ENCODE measurements at places on chromosomes 6 and 20.

- DNase-seq, result peak; percentile 87
These were observed 36.4 kb upstream of the HLA-C start for GRCh38 chr6:31308050-31308844.

DNA sequence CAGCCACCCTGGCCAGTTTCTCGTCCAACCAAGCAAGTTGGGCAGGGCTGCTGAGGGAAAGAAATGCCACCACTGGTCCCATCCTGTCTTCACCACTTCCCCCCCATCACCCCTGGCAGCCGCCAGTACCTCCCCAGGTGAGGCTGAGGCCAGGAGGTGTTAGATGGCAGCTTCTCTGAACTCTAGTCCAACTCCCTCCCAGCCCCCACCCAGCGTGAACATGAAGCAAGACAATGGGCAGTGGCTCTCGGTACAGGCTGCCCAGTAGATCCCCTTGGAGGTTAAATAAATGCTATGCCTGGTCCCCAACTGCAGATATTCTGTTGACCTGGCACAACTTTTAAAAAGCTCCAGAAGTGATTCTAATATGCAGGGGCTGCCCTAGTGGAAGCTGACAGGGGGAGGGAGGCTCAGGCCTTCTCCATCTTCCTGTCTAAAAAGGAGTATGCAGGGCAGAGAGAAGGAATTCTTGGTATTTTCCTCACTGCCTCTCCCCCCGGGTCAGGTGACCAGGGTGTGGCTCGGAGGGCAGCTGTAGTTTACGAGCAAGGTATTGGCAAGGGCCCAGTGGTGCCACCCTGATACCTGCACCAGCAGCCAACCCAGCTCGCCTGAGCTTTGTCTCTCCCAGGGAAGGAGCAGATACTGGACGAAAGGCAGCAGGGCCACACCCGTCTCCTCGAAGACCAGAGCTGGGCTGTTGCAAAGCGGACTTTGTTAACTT is 25.7 kb downstream of the KCNK5 start:
- no peak for DNase-seq

DNA sequence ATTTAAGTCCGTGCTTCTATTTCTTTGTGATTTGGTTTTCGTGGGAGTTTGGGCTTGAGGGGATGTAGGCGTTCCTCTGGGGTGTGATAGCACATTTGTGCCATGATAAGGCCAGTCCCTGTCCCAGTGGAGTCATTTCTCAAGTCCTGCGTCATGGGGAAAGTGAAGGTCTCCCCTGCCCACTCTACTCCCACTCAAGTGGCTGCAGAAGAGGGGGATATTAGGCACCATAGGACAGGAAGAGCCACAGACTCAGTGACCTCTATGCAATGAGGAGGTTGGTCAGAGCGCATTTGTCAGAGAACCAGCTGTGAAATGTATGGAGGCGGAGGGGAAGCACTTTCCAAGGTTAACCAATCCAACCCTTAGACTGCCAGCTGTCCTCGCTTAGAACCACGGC is 51.9 kb upstream of the EDN1 start:
- DNase-seq, result peak; percentile 57

- DNase-seq, result no peak
These were observed 73.0 kb upstream of the SYNJ2 start for GRCh38 chr6:157908369-157909281.

DNA sequence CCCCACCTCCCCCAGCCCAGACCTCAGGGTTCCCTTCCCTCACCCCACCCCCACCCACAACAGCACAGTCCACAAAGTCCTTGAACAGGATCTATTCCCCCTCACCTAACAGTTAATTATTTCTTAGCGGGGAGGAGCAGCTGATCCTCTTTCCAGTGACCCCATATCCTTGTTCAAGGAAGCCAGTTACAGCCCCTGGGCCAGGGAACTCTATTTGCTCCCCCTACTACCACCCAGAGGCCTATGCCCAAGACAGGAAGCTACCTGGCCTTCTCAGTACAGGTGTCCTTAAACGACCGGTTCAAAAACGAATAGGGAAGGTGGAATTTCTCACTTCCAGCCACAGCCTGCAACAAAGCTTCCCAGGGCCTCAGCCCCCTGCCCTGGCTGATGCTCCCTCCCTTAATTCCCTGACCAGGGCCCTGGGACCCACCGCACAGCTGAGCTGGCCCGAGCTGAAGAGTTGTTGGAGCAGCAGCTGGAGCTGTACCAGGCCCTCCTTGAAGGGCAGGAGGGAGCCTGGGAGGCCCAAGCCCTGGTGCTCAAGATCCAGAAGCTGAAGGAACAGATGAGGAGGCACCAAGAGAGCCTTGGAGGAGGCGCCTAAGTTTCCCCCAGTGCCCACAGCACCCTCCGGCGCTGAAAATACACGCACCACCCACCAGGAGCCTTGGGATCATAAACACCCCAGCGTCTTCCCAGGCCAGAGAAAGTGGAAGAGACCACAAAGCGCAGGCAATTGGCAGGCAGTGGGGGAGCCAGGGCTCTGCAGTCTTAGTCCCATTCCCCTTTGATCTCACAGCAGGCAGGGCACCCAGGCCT is 778 bp downstream of the MCCD1 start:
- peak; percentile 58 for DNase-seq

DNA sequence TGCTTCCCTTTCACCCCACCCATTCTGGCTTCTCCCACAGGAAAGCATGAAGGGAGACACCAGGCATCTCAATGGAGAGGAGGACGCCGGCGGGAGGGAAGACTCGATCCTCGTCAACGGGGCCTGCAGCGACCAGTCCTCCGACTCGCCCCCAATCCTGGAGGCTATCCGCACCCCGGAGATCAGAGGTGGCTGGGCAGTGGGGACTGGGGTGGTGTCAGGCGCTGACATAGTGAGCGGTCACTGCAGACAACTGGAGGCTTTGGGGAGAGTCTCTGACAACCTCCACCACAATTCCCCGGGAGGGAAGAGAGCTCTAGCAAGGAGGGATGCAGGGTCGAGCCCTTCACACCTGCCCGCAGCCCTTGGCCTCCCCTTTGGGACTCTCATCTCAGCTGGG is 18.1 kb downstream of the DNMT3B start:
- DNase-seq, result no peak

- DNase-seq, result no peak
These were observed 64.9 kb downstream of the CPNE5 start for GRCh38 chr6:36774331-36774730.

- no peak for DNase-seq
These were observed 162.0 kb upstream of the RNF217 start for GRCh38 chr6:124800222-124800621.

GRCh38 chr6:163655217-163656121 is 241.0 kb downstream of the QKI start:
- no peak for DNase-seq

- no peak for DNase-seq
These were observed 66.9 kb downstream of the PYGB start for GRCh38 chr20:25314497-25315417.

DNA sequence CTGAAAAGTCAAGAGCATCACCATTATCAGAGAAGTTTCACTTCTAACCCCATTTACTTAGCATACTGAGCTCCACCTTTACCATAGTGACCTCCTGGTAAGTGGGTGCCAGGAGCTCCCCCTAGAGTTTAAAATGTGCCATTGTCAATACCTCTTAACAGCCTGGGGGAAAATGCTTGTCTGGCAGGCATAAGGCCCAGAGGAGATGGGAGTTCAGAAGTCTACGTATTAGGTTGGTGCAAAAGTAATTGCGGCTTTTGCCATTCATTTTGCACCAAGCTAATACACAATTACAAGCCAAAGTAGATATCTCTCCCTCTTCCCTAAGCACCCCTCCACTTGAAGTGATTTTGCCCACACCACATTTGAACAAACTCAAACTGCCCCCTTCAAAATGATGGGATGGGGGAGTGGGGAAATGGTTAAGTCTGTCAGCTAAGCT is 919.0 kb downstream of the KIF16B start:
- no peak for DNase-seq

GRCh38 chr20:57921676-57922075 is 211.9 kb upstream of the PMEPA1 start:
- DNase-seq, result no peak

GRCh38 chr6:157840776-157841175 is 17.7 kb downstream of the SNX9 start:
- no peak for DNase-seq

- no peak for DNase-seq
These were observed 247.3 kb downstream of the ZNF217 start for GRCh38 chr20:53346335-53346648.

GRCh38 chr6:13113981-13114593 is 214.2 kb downstream of the TBC1D7 start:
- DNase-seq, result no peak

DNA sequence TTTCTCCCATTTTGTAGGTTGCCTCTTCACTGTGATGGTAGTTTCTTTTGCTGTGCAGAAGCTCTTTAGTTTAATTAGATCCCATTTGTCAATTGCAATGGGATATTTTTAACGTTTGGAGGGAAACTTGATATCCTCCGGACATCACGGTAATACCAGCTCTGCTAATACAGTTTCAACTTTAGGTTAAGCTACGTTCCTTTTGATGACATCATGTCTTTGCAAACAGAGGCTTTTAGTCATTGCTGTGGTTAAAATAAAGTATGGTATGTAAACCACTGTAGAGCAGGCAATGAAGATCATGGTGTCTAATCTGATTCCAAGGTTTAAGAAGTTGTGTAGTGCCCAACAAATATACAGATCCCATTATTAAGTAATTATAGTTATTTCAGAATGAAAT is 168.0 kb upstream of the CHD6 start:
- no peak for DNase-seq

DNA sequence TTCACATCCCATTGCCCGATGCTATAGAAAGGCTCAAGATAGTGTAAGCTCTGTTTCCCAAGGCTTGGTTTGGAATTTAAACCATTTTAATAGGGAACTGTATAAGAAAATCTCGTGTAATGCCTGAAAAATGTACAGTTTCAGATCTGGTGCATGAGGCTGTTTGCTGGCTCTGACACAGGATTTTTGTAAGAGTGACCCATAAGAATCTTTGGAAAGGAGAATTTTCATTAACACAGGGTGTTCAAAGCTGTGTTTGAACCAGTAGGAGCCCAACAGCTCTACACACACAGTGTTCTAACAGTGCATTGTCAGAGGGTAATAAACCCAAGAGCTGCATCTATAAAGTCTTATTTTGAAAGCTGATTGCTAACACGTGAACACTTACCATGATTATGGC is 293.5 kb downstream of the PRL start:
- no peak for DNase-seq

DNA sequence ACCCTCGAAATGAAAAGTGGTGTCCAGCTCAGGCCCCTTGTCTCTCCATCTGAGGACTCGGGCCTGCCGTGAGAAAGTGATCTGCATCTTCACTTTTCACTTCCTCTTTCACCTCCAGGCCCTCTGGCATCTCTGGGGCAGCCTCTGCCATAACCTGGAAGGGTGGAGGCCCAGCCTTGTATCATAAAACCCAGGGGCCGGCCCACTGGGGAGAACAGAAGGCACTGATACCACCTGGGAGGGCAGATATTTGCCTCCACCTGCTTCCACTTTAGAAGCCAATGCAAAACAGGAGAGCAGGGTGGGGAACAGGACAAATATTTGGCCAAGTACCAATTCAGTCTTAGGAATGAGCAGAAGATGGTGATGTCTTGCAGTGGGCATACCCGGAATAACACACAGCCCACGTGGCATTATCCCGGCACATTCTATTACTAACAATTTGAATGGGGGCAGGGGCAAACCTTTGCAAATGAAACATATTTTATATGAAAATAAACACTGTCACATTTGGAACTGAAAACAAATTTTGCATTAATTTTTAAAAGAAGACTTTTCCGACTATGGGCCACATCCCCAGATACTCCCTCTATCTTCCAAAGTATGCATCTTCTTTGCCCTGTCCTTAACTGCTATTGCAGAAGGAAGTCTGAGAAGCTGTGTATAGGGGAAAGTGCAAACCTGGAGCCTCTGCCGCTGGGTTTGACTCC is 69.2 kb upstream of the TBC1D7 start:
- no peak for DNase-seq

DNA sequence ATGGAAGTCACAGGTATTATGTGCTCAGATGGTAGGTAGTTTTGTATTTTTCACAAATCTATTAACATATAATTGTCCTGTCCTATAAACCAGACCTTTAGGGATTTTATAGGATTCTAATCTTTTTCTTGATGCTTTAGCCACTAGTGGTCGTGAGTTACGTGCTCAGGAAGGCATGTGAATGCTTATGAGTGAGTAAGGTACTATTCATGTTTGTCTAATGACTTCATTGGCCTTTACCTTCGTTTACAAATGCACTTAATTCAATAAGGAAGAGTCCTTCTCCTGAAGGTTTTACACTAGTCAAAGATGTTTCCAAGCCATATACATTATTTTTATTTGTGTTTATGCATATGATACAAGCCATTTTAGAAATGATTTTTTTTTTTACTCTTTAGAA is 23.0 kb downstream of the PACRG start:
- DNase-seq, result no peak

- DNase-seq, result no peak
These were observed 342.5 kb downstream of the CENPW start for GRCh38 chr6:126682440-126682839.

- no peak for DNase-seq
These were observed 30.0 kb downstream of the SNHG17 start for GRCh38 chr20:38405132-38405531.

DNA sequence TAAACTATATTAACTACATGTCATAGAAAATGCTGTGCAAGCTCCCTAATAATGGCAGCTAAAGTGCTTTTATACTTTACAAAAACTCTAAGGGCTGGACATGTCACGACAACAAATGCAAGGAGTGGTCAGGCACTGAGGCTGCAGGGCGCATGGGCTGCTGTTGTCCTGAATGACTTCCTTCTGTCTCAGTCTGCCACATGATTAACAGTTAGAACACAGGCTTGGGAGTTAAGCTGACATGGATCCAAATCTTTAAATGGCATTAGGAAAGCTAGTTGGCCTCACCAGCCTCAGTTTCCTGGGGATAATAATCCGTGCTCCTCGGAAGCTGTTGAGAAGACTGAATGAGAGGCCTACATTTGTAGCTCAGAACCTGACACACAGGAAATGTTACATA is 57.4 kb downstream of the PREP start:
- DNase-seq, result no peak

GRCh38 chr20:20188647-20189046 is 136.3 kb downstream of the CFAP61 start:
- DNase-seq, result no peak

DNA sequence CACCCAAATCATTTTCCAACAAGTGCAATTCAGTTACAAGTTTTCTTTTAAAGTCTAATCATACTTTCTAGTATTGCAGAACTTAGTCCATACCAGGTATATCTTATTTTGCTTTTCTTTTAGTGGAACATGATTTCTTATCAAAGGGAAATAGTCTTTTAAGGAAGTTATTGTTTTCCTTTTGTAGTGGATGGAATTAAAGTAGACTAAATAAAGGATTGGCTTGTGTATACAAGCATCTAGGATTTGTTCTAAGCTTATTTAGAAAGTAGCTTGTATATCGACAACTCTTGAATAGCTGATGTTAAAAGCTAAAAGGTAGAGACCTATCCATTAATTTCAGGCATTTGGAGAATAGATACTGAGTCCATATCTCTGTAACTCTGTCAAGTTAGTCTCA is 14.8 kb downstream of the DCBLD1 start:
- no peak for DNase-seq

DNA sequence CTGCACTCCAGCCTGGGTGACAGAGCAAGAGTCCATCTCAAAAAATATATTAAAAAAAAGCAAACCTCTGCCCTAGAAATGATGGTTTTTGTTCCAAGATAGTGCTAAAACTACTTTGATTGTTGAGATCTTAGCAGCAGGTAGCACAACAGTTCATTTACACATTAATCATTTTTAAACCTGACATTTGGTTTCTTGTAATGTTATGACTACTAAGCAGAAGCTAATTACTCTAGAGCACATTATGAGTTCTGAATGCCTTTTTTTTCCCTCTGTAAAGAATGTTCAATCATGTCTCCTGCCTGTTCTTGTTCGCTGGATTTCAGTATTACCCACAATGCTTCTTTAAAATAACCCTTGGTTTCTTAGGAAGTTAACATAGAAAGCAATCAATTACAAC is 24.7 kb upstream of the PHF3 start:
- no peak for DNase-seq
